ENCODE measurements at places on chromosomes 1 and 21. TPM values are rescaled to one million over a fixed set of nuclear protein-coding genes. Genes with fewer than 3 reads are reported as not detected.

GRCh38 chr1:171296897-171297296, 17.1 kb upstream of the FMO4 start:
- H3K4me3 ChIP-seq = no peak overlapping the region
- DNase-seq = no peak
- no peaks in the 10 kb centered on the region for H3K4me1 ChIP-seq
- H3K36me3 ChIP-seq = no peaks in the 10 kb centered on the region
- no peak overlapping the region for H3K27ac ChIP-seq
- no peaks in the 10 kb centered on the region for H3K27me3 ChIP-seq

GRCh38 chr1:170932236-170932635, 3.1 kb upstream of the MROH9 start:
- H3K27me3 ChIP-seq = no peaks in the 10 kb centered on the region
- no peak overlapping the region for H3K27ac ChIP-seq
- no peak overlapping the region for H3K4me3 ChIP-seq
- no peaks in the 10 kb centered on the region for H3K4me1 ChIP-seq

DNA sequence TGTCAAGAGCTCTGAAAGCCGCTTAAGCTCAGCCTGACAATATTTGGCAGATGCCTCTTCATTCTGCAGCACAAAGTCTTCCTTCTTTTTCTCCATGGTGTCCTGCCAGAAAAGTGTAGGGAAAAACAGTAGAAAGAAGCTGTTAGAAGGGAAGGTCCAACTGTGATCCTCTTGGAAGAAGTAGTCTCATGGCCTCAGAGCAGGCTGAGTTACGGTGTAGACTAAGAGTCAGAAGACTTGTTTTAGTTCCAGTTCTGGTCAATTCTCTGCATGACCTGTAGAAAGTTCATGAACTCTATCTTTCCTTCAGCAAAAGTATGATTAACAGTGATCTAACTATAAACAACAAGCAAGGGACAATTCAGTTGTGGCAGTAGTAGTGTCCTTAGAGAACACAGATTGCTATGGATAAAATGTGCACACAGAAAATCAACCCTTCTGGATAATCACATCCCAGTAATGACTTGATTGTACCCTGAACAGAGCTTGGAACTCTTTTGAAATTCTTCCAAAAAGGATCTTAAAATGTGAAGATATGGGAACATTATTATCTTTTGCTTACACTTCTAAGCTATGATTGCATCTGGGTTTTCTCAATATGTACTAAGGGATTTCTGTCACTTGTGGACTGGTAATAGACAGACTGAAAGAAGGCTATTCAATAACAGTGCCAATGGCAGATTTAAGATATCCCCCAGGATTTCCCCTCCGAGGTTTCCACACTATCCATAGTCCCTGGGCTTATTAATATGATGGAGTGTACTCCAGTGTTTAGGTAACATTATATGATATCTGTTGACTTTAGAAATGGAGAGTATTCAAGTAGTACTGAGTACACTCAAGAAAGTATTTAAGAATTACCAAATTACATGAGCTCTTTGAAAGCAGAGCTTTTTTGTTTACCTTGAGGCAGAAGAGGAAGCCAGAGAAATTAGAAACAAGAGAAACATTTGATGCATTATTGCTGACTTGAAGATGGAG, 22.1 kb upstream of the GBP2 start:
- no peak overlapping the region for H3K4me3 ChIP-seq
- no peaks in the 10 kb centered on the region for H3K4me1 ChIP-seq
- no peak overlapping the region for H3K27ac ChIP-seq
- H3K36me3 ChIP-seq = no peaks in the 10 kb centered on the region
- DNase-seq = no peak
- no peaks in the 10 kb centered on the region for H3K27me3 ChIP-seq

DNA sequence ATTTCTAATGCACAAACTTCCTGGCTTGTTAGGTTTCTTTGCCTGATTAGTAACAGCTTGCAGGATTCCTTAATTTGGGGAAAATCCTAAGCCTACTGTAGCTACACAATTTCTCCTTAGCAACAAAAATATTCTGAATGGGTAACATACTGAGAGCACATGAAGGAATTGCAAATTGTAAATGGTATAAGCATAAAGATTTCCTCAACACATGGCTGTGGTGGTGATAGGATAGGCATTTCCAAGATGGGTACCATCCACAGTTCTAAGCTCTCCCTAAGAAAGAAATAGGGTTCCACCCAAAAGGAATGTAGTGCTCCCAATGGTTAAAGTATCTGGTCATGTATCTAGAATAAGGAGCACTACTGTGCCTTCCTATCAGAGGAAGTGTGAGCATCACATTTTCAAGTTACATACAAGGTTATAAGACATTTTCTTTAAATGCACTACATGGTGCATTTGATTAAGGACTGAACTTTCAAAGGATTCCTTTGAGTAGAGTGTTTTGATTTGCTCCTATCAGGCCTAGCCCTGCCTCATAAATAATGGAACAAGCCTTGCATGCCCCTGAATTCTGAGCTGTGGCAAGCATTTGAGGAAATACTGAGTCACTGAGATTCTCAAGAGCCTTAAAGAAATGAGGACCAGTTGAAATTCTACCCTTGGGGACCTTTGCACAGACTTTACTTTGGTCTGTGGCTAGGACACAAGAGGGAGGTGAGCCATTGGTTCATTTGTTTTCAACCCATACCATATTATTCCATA, 286.4 kb downstream of the PTBP2 start:
- H3K4me3 ChIP-seq = no peak overlapping the region
- no peaks in the 10 kb centered on the region for H3K36me3 ChIP-seq
- no peak for DNase-seq
- H3K4me1 ChIP-seq = no peaks in the 10 kb centered on the region
- H3K27me3 ChIP-seq = no peaks in the 10 kb centered on the region

DNA sequence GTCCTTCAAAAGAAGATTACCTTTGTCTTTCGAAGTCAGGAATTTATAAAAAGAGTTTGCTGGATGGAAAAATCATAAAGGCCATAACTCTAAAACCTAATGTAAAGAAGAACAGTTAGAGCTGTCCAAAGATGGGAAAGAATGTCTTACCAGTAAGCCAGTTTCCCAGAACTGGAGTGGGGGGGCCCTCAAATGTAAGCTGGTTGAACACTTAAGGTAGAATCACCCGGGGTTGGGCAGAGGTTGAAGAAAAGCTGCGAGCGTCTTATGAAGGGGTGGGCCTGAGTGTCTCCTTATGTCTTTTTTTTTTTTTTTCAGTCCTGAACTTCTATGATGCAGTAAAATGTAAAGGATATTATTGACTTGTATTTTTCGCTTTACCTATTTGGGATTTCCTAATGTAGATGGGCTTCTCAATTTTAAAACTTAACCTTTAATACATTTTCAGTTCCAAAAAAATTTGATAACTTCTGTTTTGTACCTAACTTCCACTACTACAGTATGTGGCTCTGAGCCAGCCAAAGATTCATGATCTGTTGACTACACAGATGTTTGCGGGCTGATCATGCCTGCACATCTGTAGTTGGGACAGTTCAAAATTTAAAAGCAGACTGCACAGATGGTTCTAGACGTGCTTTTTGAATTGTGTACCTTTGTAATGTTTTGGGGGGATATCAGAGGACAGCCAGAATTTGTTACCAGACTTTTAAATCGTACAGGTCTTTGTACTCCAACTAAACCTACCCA, 43.6 kb downstream of the NFYC start:
- H3K27ac ChIP-seq = no peak overlapping the region
- DNase-seq = no peak
- peaks cover 20% of the 10 kb centered on the region for H3K36me3 ChIP-seq
- no peaks in the 10 kb centered on the region for H3K27me3 ChIP-seq
- H3K4me3 ChIP-seq = no peak overlapping the region

GRCh38 chr1:8347635-8348034, 29.7 kb downstream of the SLC45A1 start:
- DNase-seq = no peak
- no peak overlapping the region for H3K4me3 ChIP-seq
- H3K36me3 ChIP-seq = no peaks in the 10 kb centered on the region
- peaks cover 43% of the 10 kb centered on the region for H3K4me1 ChIP-seq
- no peak overlapping the region for H3K27ac ChIP-seq

DNA sequence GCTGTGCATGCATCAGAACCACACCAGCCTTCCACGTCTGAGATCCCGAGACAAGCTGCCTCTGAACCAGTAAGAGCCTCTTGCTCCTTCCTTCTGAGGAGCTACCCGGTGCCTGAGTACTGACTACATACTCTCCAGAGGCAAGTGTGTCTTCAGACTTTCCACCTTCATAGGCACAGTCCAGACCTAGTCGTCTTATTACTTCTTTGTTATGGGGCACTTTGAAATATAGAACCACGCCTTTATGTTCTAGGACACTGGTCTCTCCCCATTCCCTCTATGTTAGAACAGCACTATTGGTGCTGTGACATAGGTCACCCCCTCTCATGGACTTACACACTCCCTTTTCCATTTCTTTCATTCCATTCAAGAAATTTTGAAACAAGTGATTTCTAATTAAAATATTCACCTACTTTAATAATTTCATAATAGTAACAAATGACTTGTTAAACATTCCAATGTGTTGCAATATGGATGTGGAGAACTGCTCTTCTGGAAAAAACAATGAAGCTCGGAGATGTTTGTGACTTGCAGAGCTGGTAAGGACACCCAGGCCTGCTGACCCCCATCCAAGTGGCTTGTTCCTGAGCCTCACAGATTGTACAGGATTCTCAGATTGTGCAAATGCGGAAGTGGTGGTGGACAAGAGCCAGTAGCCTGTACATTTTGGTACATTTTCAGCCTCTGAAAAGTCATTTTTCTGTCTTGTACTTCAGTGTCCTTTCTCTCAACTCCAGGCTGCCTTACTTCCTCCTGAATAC, 76.1 kb upstream of the SIPA1L2 start:
- peak; percentile 67 for DNase-seq
- no peaks in the 10 kb centered on the region for H3K27me3 ChIP-seq
- H3K4me3 ChIP-seq = no peak overlapping the region
- H3K36me3 ChIP-seq = no peaks in the 10 kb centered on the region
- H3K4me1 ChIP-seq = no peaks in the 10 kb centered on the region

- no peaks in the 10 kb centered on the region for H3K27me3 ChIP-seq
- no peak overlapping the region for H3K4me3 ChIP-seq
- H3K4me1 ChIP-seq = no peaks in the 10 kb centered on the region
- no peak for DNase-seq
Observed at GRCh38 chr1:47842228-47842919, 154.8 kb downstream of the TRABD2B start.

- no peak overlapping the region for H3K4me3 ChIP-seq
- H3K36me3 ChIP-seq = no peaks in the 10 kb centered on the region
- no peaks in the 10 kb centered on the region for H3K27me3 ChIP-seq
Observed at GRCh38 chr1:218377143-218377660, 32.1 kb downstream of the TGFB2 start.

- no peak for DNase-seq
- H3K27ac ChIP-seq = no peak overlapping the region
- H3K4me1 ChIP-seq = no peaks in the 10 kb centered on the region
- no peak overlapping the region for H3K4me3 ChIP-seq
Observed at GRCh38 chr21:18518054-18518481, 114.5 kb upstream of the TMPRSS15 start.

- DNase-seq = no peak
- no peaks in the 10 kb centered on the region for H3K27me3 ChIP-seq
- H3K27ac ChIP-seq = no peak overlapping the region
- no peaks in the 10 kb centered on the region for H3K36me3 ChIP-seq
- no peaks in the 10 kb centered on the region for H3K4me1 ChIP-seq
Observed at GRCh38 chr1:234218078-234218477, 155.2 kb upstream of the COA6 start.

GRCh38 chr1:153617663-153618062, 1.5 kb upstream of the S100A14 start:
- peaks cover 34% of the 10 kb centered on the region for H3K4me1 ChIP-seq
- no peak overlapping the region for H3K4me3 ChIP-seq
- H3K27ac ChIP-seq = peak overlapping the region; percentile 70
- peaks cover 30% of the 10 kb centered on the region for H3K36me3 ChIP-seq

- H3K27ac ChIP-seq = no peak overlapping the region
- no peak overlapping the region for H3K4me3 ChIP-seq
- DNase-seq = no peak
- H3K27me3 ChIP-seq = no peaks in the 10 kb centered on the region
- H3K4me1 ChIP-seq = no peaks in the 10 kb centered on the region
Observed at GRCh38 chr1:63238721-63239120, 83.6 kb upstream of the FOXD3 start.

DNA sequence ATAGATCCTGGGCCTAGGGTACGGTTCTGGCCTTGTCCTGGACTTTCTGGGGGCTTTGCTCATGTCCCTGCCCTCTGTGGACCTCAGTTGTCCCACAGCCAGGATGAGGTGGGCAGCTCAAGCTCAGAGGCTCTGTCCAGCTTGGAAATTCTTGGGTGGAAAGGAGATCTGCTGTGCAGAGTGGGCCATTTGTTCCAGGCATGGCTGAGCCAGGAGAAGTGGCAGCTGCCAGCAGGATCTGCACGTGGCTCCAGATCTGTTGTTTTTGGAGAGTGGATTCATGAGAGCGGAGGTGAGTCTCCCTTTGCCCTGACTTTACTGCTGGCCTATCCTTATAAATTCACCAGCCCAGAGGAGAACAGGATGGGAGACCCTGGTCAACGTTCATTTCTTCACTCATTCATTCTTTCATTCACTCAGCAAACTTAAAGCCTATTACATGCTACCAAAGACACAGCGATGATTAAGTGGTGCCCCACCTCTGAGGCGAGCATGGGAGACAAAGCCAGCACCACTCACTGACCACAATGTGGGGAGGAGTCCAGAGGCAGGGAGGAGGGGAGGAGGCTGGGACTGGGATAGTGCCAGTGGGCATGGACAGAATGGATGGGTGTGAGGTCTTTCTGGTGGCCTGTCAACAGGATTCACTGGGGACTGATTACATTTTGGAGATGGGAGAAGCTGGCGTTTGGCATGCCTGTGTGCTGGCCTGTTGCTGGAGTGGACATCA, 205.1 kb downstream of the TRABD2B start:
- no peaks in the 10 kb centered on the region for H3K27me3 ChIP-seq
- H3K27ac ChIP-seq = no peak overlapping the region
- H3K4me3 ChIP-seq = no peak overlapping the region
- H3K36me3 ChIP-seq = no peaks in the 10 kb centered on the region
- peaks cover 27% of the 10 kb centered on the region for H3K4me1 ChIP-seq

DNA sequence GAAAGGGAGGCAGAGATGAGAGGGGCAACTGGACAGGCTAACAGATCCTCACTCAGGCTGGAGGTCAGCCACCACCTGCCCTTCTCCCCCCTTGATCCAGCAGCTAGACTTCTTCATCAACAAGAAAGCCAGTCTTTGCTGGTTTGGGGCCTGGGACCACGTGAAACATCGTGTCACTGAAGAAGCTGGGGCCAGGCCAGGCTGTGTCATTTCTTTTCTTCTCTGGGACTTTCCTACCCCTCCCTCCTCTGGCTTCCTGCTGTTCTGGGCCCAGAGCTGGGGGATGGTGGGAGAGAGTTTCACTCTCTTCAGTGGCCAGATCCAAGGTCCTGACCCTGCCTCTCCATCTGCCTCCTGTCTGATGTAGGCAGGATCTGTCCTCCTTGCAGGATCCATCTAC, 18.1 kb upstream of the SLC26A9 start:
- DNase-seq = no peak
- H3K27ac ChIP-seq = no peak overlapping the region
- H3K27me3 ChIP-seq = no peaks in the 10 kb centered on the region
- peaks cover 22% of the 10 kb centered on the region for H3K4me1 ChIP-seq
- H3K36me3 ChIP-seq = no peaks in the 10 kb centered on the region

- no peak overlapping the region for H3K27ac ChIP-seq
- H3K36me3 ChIP-seq = no peaks in the 10 kb centered on the region
- no peak for DNase-seq
- no peaks in the 10 kb centered on the region for H3K27me3 ChIP-seq
- no peaks in the 10 kb centered on the region for H3K4me1 ChIP-seq
- H3K4me3 ChIP-seq = no peak overlapping the region
Observed at GRCh38 chr1:159429074-159429861, 2.7 kb upstream of the OR10J4 start.

- no peaks in the 10 kb centered on the region for H3K4me1 ChIP-seq
- H3K4me3 ChIP-seq = no peak overlapping the region
- H3K36me3 ChIP-seq = no peaks in the 10 kb centered on the region
- DNase-seq = no peak
- no peaks in the 10 kb centered on the region for H3K27me3 ChIP-seq
Observed at GRCh38 chr1:113608399-113608798, 150.9 kb downstream of the PHTF1 start.

RNF186 gene
- not detected for total RNA-seq

CR1 gene
- total RNA-seq = 0.59 TPM
